ENCODE measurements at places on chromosomes 4 and X.

- DNase-seq: no peak
These were observed 9.7 kb upstream of the PLAC8 start for GRCh38 chr4:83124111-83124780.

GRCh38 chr4:8277356-8278008, 7.9 kb downstream of the HTRA3 start:
- no peak for DNase-seq

GRCh38 chr4:71498002-71498401, 159.2 kb downstream of the SLC4A4 start:
- DNase-seq: peak; percentile 37

DNA sequence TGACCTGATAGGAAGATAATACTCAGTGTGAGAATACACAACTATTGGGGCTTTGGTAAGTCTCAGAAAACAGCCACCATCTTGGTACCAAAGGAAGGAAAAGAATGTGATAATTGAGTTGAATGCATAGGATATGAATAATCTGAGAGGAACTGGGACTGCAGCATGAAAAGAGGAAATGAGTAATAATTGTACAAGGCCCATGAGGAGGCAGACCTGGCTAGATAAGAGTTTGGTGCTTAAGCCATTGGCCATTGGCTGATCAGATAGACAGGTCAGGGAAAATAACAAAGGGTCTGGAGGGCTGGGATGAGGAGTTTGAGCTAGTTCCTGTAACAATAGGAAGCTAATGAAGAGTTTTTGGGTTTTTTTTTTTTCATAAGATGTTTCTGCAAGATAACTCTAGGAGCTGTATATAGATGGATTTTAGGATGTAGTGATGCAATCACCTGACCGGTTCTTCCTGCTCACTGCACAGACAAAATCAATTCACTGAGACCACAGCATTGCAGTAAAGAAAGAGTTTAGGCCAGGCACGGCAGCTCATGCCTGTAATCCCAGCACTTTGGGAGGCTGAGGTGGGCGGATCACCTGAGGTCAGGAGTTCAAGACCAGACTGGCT, 5.3 kb upstream of the TRMT2B start:
- DNase-seq: no peak

- no peak for DNase-seq
These were observed 137.9 kb upstream of the ZXDB start for GRCh38 chrX:57453901-57454300.

DNA sequence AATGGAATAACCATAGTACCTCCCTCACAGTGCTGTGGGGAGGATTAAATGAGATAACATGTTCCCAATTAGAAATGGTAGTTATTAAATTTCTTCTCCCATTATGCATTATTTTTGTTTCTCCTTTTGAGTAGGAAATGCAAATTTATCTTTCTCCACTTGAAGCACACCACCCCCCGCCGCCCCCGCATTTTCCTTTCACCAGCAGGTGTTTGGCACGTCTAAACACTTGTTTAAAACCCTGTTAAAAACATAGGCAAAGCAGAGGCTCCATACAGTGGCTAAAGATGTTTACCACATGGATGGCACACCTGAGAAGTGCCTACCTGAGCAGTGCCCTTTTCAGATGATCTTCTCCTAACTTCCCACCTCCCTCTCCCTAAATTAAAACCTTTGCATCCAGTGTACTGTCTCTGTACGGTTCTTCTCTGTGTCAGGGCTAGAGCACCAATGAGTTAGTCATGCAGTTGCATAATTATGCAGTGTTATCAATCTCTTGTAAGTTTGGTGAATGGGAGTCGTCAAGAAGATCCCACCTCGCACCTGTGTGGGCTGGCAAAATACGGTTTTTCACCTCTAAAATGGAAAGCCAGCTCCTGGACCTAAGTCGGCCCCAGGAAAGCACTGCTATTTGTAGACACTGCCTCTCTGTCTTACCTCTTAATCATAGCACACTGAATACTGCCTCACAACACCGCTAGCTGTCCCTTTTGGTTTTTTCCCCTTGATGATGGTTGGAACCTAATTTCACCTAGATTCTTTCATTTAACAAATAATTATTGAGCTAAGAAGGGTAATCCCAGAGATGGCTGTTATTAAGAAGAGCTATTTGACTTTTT, 122.0 kb downstream of the CT47B1 start:
- no peak for DNase-seq

GRCh38 chr4:1668488-1668840, 15.6 kb downstream of the FAM53A start:
- no peak for DNase-seq

- DNase-seq: no peak
These were observed 26.4 kb downstream of the ELOVL6 start for GRCh38 chr4:110171971-110172370.

GRCh38 chr4:138861135-138861534, 154.4 kb upstream of the NOCT start:
- DNase-seq: no peak

GRCh38 chr4:59536428-59536827, 1663.7 kb upstream of the ADGRL3 start:
- DNase-seq: no peak

DNA sequence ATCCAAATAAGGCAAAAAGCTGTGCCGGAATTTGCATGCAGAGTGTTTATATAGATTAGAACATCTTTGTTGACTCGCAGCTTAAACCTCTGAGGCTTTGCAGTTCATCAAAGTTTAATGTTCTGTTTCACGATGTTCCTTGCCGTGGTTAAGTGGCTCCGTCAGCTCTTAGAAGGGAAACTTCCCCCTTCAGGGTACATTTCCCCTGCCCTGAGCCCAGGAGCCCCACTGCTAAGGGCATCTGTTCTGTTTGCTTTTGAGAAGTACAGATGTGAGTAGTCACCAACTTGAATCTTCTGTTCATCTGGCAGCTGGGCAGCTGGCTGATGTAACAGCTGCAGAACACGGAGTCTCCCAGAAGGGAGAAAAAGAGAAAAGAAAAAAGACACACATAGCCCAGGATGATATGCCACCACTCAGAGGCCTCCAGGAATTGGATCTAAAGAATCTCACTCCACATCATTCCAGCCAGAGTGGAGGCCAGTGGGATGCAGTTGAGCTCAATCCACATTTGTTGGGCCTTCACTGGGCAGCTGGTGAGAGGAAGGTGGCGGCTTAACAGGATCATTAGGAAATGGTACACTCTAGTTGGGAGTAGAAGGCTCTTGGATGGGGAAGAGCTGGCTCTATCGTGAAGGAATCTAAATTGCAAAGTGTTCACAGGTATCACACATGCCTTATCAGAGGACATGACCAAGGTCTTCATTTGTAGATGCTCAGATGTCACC, 178.7 kb upstream of the RBPJ start:
- no peak for DNase-seq

DNA sequence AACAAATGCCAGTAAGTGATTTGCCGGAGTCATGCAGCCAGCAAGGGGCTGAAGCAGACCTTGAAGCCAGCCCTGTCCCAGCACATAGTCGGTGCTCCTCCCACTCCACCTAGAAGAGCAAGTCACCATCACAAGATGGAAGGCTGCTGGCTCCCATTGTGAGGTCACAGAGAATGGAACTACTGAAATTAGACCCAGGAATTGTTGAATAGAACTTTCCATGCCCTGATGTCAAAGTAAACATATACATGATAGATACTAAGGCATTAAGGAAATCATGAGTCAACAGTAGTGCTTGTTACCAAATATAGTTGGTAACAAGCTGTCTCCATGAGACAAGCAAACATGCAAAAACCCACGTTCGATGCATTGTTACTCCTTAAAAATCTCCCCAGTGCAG, 177.1 kb upstream of the MID1 start:
- no peak for DNase-seq
